ENCODE measurements at places on chromosomes 1 and 21.

DNA sequence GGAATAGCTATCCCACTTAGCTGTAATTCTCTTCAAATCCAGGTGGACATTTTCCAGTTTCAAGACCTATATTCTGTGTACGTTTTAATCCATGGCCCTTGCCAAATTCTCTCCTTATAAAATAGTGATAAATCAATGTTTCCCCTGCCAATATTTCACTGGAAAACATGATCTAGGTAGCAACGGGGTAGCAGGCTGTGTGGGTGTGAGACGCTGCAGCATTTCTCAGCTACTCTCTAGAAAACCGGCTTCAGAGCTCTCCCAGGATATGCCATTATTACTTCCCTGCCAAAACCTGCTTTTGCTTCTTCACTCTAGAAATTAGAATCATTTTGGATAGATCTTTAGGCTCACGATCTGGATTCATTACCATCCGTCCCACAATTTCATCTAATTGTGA is 82.1 kb upstream of the SIPA1L2 start:
- DNase-seq, result no peak

GRCh38 chr1:208101661-208102431 is 142.3 kb downstream of the PLXNA2 start:
- no peak for DNase-seq

GRCh38 chr1:26418865-26419349 is 8.3 kb downstream of the LIN28A start:
- no peak for DNase-seq

GRCh38 chr1:236141447-236142252 is 689 bp upstream of the GPR137B start:
- peak; percentile 57 for DNase-seq

DNA sequence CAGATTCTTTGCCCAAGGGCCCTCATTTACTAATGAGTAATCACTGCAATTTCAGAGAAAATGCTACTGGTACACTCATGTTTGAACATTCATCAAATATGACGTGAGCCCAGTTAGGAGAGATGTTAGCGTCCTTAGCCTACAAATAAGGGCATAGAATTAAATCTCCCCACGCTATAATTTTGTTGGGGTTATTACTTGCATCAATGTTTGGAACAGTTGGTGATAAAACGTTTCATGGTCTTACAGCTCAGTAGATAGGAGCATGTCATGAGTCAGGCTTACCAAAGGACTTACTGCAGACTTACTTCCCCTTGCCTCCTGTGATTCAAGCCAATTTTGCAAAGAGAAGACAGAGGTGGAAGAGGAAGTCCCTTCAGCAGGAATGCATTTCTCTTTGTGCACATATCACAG is 304.0 kb downstream of the KIF26B start:
- DNase-seq, result no peak

DNA sequence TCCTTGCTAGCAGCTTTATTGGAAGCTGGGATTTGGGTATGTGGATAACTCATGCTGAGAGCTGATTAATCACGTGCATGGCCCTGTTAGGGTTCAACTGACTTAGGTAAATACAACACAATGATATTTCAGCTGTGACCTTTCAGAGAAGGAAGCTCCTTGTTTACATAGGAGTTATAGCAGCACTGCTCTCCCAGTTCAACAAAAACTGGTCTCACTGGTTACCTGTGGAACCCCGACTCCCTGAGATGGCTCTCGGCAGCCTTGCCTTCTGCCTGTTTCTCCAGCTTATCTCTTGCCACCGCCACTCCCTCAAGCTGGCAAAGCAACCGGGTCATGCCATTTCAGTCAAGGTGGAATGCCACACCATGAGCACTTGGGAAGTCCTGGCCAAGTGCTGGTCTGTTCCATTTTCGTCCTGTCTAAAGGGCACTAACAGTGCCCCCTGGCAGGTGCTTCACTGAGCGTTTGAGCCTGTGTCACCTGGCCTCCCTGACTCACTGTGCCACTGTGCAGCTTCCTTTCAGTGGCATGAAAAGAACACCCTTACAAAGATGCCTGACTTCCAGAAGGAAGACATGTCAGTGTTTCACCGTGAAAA is 31.6 kb downstream of the DOP1B start:
- DNase-seq, result no peak

- DNase-seq, result no peak
Measured at GRCh38 chr1:25435397-25436108, 4.9 kb downstream of the MACO1 start.
